ENCODE measurements at places on chromosomes 6 and 20.

DNA sequence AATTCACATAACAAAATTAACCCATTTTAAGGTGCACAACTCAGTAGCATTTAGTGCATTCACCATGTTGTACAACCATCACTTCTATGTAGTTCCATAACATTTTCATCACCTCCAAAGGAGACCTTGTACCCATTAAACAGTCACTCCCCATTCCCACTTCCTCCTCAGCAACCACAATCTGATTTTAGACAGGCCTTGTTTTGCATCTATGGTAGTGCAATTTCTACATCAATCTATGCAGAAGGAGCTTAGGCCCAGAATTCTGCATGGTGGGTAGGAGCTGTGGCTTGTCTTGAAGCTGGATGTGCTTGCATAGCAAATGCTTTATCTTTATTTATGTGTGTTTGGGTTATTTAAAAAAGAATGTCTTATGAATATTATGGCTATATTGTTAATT is 13.5 kb upstream of the HLA-DQA1 start:
- no peak for DNase-seq

- peak; percentile 67 for DNase-seq
Observed at GRCh38 chr20:31661625-31662371, 24.1 kb downstream of the COX4I2 start.

GRCh38 chr6:84077645-84078044 is 44.1 kb downstream of the MRAP2 start:
- no peak for DNase-seq

DNA sequence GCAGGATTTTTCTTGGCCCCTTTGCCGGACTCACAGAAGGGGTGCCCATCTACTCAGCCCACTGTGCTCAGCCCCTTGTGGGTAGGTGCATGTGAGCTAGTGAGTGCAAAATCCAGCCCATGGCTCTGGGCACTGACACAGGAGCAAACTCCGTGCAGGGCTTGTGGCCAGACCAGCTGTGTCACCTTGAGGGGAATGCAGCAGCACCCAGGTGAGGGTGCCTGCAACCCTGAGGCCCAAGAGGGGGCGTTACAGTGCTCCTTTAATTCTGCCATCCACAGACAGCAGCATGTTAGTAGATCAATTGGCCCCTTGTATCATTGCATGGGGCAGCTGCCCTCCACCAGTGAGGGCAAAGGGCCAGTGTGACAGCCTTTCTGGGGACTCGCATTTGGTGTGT is 12.9 kb upstream of the IYD start:
- DNase-seq, result no peak

DNA sequence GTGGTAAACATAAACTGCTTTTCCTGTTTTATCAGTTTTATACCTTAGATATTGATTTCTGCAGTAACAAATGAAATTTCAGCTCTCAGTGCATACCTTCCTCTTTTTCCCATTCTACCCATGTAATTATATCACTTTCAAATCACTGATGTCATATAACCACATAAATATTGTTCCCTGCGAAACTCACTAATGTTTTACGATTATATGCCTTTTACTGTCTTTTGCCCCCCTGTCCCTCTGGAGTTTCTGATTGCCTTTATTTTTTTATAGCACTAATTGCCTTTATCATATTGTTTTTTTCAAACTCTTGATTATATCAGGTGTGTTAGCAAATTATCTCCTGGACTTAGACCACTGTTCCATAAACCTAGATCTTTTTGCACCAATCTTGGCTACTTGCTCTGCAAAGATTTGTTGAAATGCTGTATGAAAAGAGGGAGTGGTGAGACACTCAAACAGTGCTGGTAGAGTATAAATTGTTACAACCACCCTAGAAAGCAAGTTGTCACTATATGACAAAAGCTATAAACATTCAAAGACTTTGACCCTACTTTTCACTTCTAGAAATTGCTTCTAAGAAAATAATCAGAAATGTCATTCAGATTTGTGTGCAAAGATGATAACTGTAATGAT is 29.6 kb upstream of the EDN1 start:
- DNase-seq, result no peak

DNA sequence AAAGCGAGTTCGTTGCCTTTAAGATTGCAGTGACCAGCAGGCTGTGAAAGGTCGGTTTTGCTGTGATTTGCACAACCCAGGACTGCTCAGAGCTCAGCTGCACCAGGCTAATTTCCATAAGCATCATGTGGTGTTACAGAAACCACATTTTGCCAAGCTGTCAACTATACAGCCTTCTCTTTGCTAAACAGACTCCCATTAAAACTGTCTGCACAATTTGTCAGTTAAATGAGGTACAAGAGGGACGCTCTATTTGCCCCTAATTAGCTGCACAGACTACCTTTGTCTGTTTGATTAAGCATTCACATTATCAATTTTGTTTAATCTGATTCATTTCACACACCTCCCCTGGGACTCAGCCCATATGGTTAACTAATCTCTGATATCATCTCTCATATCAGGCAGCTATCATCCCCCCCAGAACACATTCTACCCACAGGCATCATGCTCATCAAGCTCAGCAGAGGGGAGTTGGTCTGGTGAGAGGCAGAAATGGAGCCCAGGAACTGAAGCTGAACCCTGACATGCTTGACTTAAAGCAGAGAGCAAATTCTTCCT is 62.1 kb downstream of the OLIG3 start:
- DNase-seq, result no peak

DNA sequence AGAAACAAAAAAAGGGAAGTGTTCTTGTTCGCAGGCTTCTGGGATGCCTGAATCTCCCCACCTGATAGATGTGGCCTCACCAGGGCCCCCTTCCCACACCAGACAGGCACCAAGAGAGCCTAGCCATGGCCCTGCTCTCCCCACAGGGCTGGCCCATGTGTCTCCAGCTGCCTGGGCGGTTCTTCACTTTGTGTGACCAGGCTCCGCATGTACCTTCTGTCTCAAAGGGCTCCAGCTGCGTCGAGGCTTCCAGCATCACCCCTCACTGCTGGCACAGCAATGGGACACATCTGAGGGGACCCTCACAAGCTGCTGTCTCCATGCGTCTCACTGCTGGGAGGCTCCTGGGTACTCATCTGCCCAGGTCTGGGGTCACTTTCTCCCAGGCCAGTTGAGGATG is 362.9 kb downstream of the ZFAND3 start:
- no peak for DNase-seq

All from stimulated activated CD4-positive, alpha-beta T cell treated with anti-CD3 and anti-CD28 coated beads, TNF-alpha, amount 100 ng/mL, for 4 hours (primary cell).